PC-9 (cell line): ENCODE measurements at places on chromosomes 2 and 18. TPM values are rescaled to one million over a fixed set of nuclear protein-coding genes. Genes with fewer than 3 reads are reported as not detected.

CHMP1B gene
- total RNA-seq = 68.0 and 73.6 TPM in 2 replicates

PTPRM gene
- total RNA-seq = 30.7 and 32.5 TPM in 2 replicates

ARHGAP15 gene
- total RNA-seq = not detected in 2 replicates

EVX2 gene
- total RNA-seq = not detected in 2 replicates

PDE1A gene
- total RNA-seq = 0.11 and 0.30 TPM in 2 replicates

RFTN2 gene
- total RNA-seq = not detected in 2 replicates

ASXL3 gene
- not detected in 2 replicates for total RNA-seq

BCL2L11 gene
- 12.4 and 17.0 TPM in 2 replicates for total RNA-seq

SP140L gene
- total RNA-seq = 15.1 and 23.6 TPM in 2 replicates

INPP5D gene
- total RNA-seq = 0.55 and 0.74 TPM in 2 replicates

IL1RN gene
- total RNA-seq = 5.0 and 8.4 TPM in 2 replicates

GALR1 gene
- total RNA-seq = not detected in 2 replicates

RNF152 gene
- 0.20 TPM in 1 of 2 replicates, not detected in the other for total RNA-seq

FAHD2B gene
- 28.8 and 38.6 TPM in 2 replicates for total RNA-seq

PIKFYVE gene
- total RNA-seq = 11.7 and 14.6 TPM in 2 replicates

NTSR2 gene
- total RNA-seq = not detected in 2 replicates

C2orf66 gene
- 0.22 TPM in 1 of 2 replicates, not detected in the other for total RNA-seq

TWIST2 gene
- total RNA-seq = 4.1 and 5.0 TPM in 2 replicates

DQX1 gene
- total RNA-seq = 1.3 and 1.7 TPM in 2 replicates

GREB1 gene
- total RNA-seq = 0.20 and 0.37 TPM in 2 replicates
